Stimulated activated CD8-positive, alpha-beta memory T cell treated with anti-CD3 and anti-CD28 coated beads, Interleukin-7, amount 100 ng/mL, for 4 hours (primary cell): ENCODE measurements at places on chromosomes 11 and 22.
A peak's percentile ranks its signal among the peaks of the same experiment; 100 is the strongest.

GRCh38 chr22:30170129-30170528 lies 76.4 kb downstream of the LIF start:
- DNase-seq, result no peak

GRCh38 chr11:87460842-87461637 lies 423.3 kb downstream of the TMEM135 start:
- DNase-seq, result no peak

DNA sequence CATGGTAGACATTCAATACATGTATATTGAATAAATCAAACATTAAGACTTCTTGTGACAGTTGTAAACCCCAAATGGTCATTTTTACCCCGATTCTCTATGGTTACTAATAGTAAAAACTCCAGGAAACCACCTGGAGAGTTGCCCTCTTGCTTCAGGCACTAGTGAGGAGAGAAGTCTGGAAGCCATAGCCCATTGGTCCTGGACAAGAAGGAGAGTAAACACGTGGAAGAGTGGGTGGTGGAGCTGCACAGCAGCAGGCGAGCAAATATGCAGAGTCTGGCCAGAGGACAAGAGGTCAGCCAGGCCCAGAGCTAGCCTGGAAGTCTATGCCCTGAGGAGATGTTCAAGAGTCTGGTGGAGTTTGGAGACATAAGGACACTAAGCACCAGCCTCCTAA lies 17.7 kb downstream of the DCHS1 start:
- no peak for DNase-seq

GRCh38 chr11:35501776-35502175 lies 23.6 kb downstream of the PAMR1 start:
- no peak for DNase-seq

DNA sequence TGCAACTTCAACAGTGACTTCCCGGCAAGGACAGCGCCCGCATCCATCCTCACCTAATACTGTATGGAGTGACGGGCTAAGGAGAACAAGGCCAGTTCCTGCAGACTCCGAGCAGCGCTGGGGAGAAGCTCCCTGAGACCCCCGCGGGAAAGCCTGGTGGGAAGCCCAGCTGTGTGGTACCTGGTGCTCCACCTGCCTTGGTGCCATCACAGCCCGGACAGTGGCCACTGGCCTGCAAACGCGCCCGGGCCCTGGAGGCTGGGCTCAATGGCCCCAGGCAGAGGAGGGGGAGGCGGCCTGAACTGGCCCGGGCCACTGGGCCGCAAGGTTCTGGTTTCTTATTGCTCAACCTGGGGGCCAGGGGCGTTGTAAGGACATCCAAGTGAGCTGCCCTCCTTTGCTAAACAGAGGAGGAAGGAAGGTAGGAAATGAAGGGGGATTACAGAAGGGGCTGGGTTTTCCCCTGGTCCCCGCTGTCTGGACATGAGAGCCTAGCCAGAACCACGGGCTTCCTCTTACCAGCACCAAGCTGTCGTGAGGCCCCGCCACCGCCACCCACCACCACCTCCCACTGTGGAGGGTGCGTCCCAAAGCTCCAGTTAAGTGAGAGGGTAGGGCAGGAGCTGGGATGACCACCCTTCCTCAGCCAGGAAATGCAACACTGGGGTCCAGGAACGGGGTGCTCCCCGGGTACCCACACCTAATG lies 8.5 kb upstream of the CDC42BPG start:
- DNase-seq, result no peak

DNA sequence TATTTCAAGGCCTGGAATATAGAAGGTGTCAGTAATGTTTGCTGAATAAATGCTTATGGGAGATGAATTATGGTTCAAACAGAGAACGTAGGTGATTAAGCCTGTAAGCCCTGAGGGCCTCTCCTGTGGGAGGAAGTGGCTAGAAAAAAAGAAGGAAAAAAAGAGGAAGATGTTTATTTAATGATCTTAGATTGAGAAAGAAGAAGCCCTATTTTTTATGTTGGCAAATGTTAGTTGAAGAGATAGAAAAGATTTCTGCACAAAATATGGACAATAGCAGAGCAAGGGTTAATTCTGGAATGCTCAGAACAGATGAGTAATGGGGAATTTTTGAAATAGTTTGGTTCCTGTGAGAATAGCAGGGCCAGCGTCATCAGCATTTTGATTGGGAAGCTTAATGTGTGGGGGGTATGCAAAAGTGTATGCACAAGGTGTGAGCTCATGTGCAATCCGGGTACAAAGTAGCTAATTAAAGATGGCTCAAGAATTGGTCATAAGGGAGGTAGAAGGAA lies 95.7 kb downstream of the TEAD1 start:
- DNase-seq, result no peak

DNA sequence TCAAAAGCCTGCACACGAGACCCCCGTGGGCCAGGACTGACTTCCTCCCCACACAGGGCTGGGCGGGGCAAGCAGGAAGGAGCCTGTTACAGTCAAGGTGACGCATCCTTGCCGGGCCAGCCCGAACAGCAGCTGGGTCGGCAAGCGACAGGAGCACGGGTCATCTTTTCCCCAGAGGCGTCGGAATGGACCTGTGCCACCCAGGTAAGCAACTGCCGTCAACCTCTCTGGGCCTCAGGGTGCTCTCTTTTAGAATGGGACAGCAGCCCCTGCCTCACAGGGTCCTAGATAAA lies at the start of gene CYTH4:
CYTH4 (plus strand) TSS at position 124 of the 293 bp plus-strand sequence; CDS start at position 186, 62 bp downstream.
- DNase-seq, result peak; percentile 55

- no peak for DNase-seq
Measured at GRCh38 chr11:16685914-16686313, 52.5 kb upstream of the C11orf58 start.

- DNase-seq, result no peak
Measured at GRCh38 chr11:95093548-95093947, 3.9 kb downstream of the ENDOD1 start.
